ENCODE measurements at places on chromosomes 3 and 15.

GRCh38 chr15:60301024-60301423, 96.8 kb downstream of the ANXA2 start:
- no peak for DNase-seq

DNA sequence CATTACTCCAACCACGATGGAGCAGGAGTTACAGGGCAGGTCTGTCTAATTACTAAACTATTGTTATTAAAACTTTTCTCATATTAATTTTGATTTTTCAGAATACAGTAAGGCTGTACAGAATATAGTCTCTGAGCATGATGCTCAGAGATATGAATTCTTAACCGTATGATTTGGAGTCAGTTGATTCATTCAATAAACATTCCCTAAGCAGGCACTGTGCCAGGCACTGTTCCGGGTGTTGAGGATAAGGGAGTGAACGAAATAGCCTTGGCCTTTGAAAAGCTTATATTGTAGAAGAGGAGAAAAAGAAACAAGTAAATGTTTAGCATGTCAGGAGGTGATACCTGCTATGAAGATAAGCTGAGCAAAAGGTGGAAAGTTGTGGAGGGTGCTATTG, 187.3 kb downstream of the KCNAB1 start:
- no peak for DNase-seq

DNA sequence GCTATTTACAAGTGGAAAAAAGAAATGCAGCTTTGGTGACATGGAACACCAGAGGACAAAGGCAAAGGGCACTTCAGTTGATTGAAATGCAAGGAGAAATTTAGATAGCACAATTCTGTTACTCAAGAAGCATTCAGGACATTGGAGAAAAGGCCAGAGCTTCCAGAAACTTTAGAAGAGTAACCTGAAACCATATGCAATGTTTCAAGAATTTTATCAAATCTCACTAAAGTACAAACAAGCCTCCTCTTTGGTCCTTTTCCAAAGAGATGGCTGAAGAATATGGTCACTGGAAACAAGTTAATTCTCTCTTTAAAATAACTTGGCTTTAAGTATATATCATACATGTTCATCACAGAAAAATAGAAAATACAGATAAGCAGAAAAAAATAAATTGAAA, 14.6 kb upstream of the LMOD3 start:
- DNase-seq, result no peak

DNA sequence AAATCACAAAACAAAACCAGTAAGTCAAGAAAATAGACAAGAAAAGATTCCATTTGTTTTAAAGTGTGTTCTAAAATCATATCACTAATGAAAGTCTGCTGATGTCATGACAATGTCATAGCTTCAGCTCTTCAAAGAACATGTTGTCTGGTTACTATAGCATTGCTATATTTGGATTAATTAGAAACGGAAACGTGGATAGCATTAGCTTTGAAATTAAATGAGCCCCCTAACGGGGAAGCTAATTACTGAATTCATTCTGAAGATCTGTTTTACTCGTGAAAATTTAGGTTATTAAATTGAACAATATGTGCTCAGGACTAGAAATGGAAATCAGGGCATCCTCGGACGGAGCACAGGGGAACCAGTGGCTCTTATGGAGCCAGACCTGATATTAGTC, 316.7 kb upstream of the AGTR1 start:
- DNase-seq, result no peak

- no peak for DNase-seq
These were observed 54.4 kb downstream of the PGPEP1L start for GRCh38 chr15:98953000-98953787.

DNA sequence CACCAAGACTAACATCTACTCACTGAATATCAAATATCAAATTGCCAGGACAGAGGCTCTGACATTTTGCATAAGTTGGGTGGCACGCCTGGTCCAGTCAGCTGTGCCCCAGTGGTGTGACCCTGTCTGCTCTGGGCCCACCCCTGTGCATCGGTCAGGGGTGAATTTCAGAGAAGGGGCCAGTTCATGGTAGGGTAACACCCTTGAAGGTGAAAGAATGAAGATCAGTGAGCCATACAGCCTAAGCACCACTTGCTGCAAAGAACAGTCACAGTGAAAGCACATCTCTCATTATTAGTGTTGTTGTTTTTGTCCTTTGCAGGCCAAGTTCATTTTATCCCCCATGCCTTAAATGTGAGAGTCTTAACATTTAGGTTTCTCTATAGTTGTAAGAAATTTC, 86.8 kb downstream of the MYRIP start:
- no peak for DNase-seq

- no peak for DNase-seq
These were observed 163.8 kb downstream of the FBLN2 start for GRCh38 chr3:13712682-13713180.

DNA sequence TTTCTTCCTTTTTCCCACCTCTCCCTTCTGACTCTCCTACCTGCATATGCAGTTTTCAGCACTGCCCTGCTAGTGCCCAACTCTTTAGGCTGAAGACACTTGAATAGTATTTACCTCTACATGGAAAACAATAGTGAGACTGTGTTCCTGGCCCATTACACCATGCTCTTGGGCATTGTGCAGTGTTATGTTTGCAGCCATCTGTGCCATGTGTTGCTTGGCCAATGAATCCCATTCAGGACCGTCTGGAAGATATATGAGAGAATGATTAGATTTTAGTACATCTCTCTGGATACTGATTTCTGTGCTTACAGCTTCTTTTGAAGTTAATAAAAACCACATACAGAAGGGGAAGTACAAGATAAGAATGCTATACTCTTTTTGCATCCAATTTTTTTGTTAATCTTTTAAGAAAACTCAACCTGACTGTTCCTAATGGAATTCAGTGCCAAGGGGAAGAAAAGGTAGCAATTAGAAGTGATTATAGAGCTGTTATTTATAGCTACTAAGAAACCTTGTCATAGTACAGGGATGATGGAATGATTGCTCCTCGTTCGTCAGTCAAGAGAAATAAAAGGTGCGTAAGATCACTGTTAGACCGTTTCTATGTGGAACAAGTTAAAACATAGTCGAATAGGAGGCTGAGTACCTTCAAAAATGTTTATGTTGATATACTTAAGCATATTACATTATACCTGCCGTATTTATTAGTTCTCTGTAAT, 58.9 kb downstream of the TMEM41A start:
- DNase-seq, result no peak

GRCh38 chr15:34618073-34618472, 34.6 kb upstream of the GOLGA8B start:
- no peak for DNase-seq

DNA sequence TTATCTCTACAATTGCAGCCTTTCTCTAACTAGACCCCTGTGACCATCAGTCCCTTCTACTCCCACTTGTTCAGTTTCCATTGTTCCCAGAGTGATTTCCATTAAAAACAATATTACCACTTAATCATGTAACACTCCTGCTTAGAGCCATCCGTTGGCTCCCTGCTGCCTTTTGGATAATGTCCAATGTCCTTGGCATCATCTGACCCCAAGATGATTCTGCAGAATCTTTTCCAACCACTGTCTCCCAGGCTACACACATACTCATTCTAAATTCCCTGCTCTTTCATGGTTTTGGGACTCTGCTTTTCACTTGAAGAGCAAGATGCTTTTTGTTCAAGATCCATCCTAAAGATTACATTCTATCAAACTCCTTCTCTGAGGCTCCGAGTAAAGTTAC, 7.1 kb downstream of the KCNH8 start:
- no peak for DNase-seq

DNA sequence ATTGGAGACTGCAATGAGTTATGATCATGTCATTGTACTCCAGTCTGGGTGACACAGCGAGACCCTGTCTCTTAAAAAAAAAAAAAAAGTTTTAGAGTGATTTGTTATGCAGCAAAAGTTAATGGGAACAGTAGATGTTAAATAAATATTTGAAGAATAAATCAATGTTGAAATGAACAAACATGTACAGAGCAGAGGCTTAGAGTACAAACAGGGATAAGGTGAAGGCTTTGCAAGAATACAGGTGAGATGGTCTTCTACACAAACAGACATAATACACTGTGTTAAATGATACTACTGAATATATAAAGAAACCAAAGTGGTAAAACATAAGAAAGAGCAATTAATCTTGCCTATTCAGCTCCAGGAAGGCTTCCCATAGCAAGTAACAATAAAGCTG, 265.4 kb downstream of the CNTN3 start:
- no peak for DNase-seq

GRCh38 chr15:39789736-39790135, 7.1 kb upstream of the FSIP1 start:
- no peak for DNase-seq

GRCh38 chr3:114168150-114168549, 10.7 kb downstream of the DRD3 start:
- DNase-seq, result no peak

- DNase-seq, result peak; percentile 42
These were observed 98.9 kb upstream of the TLE3 start for GRCh38 chr15:70196372-70197316.

All from stimulated activated CD4-positive, alpha-beta T cell treated with anti-CD3 and anti-CD28 coated beads, Interleukin-2, amount 100 ng/mL, for 24 hours (primary cell).